ENCODE measurements at places on chromosomes 12 and 14.

DNA sequence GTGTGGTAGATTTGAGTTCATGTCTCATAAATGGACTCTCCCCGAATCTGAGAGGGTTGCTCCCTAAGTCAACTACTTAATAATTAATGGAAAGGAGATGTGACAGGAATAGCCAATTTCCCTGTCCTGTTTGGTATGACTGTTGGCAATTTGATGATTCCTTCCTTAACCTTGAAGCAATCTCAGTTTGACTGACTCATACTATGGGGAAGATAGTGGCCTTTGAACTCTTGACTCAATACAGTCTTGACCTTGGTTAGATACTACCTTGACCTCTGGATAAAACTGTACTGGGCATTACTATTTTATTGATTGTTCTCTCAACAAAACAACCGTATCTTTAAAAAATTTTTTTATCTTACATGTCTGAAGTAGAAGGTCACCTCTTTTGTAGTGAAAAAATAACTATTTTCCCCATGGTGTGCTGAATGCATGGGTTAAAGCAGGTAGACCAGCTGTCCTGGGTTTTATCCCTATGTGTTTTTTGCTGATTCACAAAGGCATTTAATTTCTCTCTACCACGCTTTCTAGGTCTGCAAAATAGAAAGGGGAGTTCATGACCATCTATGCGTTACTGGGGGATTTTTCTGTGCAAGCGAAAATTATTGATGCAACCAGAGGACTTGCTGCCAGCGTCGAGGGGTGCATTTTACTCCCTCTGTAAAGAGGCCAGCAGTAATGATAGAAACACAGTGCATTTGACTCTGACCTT lies 80.1 kb downstream of the ETV6 start:
- DNase-seq, result no peak

DNA sequence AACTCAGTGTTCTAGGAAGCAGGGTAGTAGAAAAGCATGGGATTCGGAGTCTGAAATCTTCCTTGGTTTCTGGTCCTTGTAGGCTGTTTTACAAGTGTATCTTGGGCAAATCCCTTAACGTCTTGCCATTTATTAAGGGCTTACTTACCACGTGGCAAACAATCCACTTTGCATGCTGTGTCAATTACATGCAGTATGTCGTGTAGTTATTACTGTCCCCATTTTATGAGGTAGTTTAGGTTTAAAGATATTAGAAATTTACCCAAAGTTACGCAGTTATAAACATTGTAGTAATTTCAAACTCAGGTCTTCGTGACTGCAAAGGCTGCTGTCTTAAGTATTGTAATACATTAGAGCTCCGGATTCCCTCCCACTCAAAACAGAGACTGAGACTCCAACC lies 1.5 kb upstream of the NOVA1 start:
- no peak for DNase-seq

- DNase-seq, result no peak
Measured at GRCh38 chr14:100128688-100129087, 30.8 kb downstream of the DEGS2 start.

- peak; percentile 45 for DNase-seq
Measured at GRCh38 chr12:54413284-54414190, 5.5 kb downstream of the ITGA5 start.

GRCh38 chr12:12079291-12079690 lies 8.6 kb downstream of the BCL2L14 start:
- no peak for DNase-seq

DNA sequence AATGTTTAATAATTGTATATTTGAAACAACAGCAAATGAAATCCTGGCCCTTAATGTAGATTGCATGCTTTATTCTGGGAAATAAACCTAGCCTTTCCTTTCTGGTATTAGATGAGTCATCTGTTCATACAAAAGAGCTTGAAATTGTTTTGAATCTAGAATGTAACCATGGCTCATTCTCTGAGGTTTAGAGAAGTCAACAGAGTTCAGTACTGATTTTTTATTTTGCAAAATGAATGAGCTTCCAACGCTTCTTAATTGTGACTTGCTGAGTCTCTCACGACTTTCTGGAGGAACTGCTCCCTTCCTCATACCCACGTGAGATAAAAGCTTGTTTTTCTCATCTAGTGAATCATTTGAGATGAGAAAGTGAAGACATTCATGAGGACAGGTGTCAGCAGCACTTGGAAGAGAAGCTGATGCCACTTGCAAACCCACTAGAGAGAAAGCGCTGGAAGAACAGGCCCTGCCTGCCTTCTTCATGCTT lies 509.6 kb downstream of the VRK1 start:
- no peak for DNase-seq

- DNase-seq, result no peak
Measured at GRCh38 chr12:91871751-91872150, 273.9 kb downstream of the BTG1 start.

DNA sequence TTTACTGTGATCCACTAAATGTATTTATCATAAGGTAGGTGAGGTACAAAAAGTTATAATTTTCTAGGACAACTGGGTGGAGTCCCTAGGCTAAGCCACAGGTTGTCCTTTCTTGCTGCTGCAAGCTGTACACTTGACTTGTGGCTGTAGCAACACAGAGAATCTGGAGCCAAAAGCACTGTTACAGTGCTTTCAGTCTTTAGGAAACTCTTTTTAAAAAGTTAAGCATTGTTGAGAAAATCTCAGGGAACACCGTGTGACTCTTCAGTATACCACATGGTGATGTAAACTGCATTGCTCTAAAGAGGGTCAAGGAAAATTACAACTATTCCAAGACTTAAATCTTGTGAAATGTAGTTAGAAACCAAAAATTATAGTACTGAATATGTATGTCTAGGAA lies 11.4 kb downstream of the SLC15A5 start:
- DNase-seq, result no peak

GRCh38 chr12:6033546-6033945 lies 88.5 kb upstream of the ANO2 start:
- no peak for DNase-seq

GRCh38 chr14:94127330-94127729 lies 2.1 kb downstream of the IFI27L2 start:
- peak; percentile 12 for DNase-seq

- no peak for DNase-seq
Measured at GRCh38 chr12:58703866-58704265, 216.4 kb downstream of the LRIG3 start.

GRCh38 chr14:24607635-24608514 lies 1.6 kb downstream of the GZMH start:
- DNase-seq, result no peak

GRCh38 chr12:84814664-84815245 lies 97.8 kb downstream of the SLC6A15 start:
- no peak for DNase-seq

DNA sequence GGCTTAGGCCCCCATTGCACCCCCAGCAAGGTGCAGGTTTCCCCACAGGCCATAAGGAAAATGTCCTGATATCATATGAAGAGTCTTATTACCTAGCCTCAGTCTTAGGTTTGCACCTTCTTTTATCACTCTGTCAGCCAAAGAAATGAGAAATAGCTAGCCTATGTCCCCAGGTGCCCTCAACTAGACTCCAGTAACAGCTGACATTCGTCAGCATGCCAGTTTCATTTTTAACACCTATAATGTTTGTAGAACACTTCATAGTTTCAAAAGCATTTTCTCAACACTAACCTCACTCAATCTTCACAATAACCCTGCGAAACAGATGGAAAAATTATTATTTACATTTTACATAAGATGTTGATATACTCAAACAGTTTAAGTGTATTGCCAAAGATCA lies 24.0 kb upstream of the OR10P1 start:
- no peak for DNase-seq

DNA sequence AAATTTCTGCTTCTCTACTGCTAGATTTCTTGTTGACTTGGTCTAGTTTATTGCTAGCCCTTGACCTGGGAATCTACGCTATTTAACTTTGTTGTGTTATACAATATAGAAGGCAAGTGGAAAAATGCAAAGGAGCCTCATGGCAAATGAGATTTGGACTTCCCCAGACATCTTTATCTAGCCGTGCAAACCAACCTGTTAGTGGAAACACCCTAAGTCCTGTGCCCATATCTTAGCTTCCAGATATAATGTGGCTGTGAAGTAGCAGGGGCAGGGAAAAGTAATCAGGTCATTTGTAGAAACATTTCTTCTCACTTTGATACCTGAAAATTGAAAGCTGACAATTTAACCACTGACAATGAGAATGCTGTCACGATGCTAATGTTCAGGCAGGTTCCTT lies 90.7 kb upstream of the ATP2B1 start:
- DNase-seq, result no peak
